ENCODE measurements at places on chromosomes 1 and 21. TPM values are rescaled to one million over a fixed set of nuclear protein-coding genes. Genes with fewer than 3 reads are reported as not detected.

The PLA2G2D gene
- total RNA-seq, result not detected

The FABP3 gene
- 126 TPM for total RNA-seq

The PRKACB gene
- total RNA-seq, result 15.4 TPM

The CENPF gene
- total RNA-seq, result 36.0 TPM

The HMGN2 gene
- total RNA-seq, result 648 TPM

The DMBX1 gene
- not detected for total RNA-seq

The LCE6A gene
- total RNA-seq, result not detected

The LCE1A gene
- total RNA-seq, result not detected

The ODR4 gene
- total RNA-seq, result 11.2 TPM

The DYNLT5 gene
- total RNA-seq, result 6.1 TPM

The DNAH14 gene
- 7.5 TPM for total RNA-seq

The STIL gene
- total RNA-seq, result 14.7 TPM

The INAVA gene
- total RNA-seq, result not detected

The RGS7 gene
- under 0.01 TPM for total RNA-seq

The GPR25 gene
- not detected for total RNA-seq

All from myometrial cell (primary cell).